Progenitor cell of endocrine pancreas (in vitro differentiated cells): ENCODE measurements at places on chromosomes 2 and 18. TPM values are rescaled to one million over a fixed set of nuclear protein-coding genes. Genes with fewer than 3 reads are reported as not detected.

DNMT3A gene
- total RNA-seq, result 166 and 168 TPM in 2 replicates

DNA sequence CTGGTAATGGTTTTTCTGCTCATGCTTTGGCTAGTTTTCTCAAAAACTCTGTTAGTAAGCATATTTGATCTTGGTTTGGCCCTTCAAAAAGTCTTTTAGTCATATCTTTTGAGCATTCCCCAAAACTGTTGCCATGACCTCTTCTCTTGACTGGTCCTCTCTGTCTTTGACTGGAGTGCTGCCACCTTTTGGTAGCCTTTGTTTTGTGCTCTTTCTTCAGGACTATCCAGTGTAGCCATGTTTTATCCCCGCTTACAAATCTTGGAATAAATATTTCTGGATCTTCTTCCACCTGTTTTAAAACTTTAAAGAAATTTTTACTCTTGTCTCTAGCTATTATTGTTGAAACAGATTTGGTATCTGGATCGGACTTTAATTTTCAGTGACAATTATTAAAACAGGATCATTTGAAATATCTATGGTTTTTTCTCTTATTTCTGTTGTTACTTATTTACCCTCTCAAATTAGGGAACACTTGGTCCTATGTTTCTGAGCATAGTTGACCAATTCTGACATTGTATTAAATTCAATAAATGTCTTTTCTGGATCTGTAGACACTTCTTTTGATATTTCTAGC is 965 bp upstream of the ELOA2 start:
- H3K36me3 ChIP-seq, result peaks cover under 1% of the 10 kb centered on the region
- no peak overlapping the region for H3K4me3 ChIP-seq
- no peaks in the 10 kb centered on the region for H3K27me3 ChIP-seq
- no peaks in the 10 kb centered on the region for H3K4me1 ChIP-seq
- no peak for DNase-seq
- no peak overlapping the region for H3K27ac ChIP-seq

ZNF516 gene
- 106 and 108 TPM in 2 replicates for total RNA-seq

GRCh38 chr18:48023334-48024008 is 93.0 kb upstream of the SMAD2 start:
- H3K27me3 ChIP-seq, result peaks cover 38% of the 10 kb centered on the region
- no peaks in the 10 kb centered on the region for H3K4me1 ChIP-seq
- no peak overlapping the region for H3K27ac ChIP-seq
- H3K4me3 ChIP-seq, result no peak overlapping the region
- H3K36me3 ChIP-seq, result no peaks in the 10 kb centered on the region
- no peak for DNase-seq

CTIF gene
- 26.4 and 33.1 TPM in 2 replicates for total RNA-seq

- no peak overlapping the region for H3K4me3 ChIP-seq
- DNase-seq, result no peak
- H3K27ac ChIP-seq, result no peak overlapping the region
- H3K27me3 ChIP-seq, result no peaks in the 10 kb centered on the region
- H3K4me1 ChIP-seq, result peaks cover 23% of the 10 kb centered on the region
- no peaks in the 10 kb centered on the region for H3K36me3 ChIP-seq
These were observed 326.5 kb downstream of the SATB2 start for GRCh38 chr2:199131136-199131655.

DNA sequence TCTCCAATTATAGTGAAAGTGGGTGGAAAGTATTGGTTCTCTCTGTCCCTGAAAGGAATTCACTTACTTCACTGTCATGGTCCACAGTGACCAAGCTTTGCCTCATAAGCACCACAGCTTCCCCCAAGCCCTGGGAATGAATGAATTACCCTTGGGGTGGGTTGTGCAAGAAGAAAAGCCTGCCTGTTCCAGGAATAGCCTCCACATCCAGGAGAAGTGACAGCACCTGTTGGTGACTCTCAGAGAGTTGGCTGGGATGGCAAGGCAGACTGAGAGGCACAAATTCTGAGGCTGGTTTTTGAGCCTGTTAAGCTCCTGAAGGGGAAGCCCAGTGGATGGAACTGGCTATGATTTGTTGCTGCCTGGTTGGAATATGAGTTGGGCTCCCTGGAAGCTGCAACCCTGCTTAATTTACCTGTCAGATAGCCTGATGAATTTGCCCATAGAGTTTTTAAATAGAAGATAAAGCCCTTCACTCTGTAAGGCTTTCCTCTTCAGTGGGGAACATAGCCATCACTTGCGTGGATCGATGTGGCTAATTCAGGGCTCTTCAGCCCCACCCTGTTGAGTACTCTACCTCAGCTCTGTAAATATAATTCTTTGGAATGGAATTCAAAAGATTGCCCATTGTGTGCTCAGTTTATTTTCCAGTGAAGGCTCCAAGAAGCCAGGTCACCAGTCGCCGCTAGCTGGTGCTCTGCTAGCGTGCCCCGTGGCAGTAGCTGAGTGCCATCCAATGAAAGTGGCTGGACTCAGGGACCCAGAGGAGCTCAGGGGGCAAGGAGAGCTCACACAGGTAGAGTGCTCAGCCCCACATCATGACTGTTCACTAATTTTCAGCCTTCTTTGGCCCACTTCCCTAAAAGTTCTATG is 479.3 kb downstream of the IRS1 start:
- no peak for DNase-seq
- H3K4me3 ChIP-seq, result no peak overlapping the region
- no peak overlapping the region for H3K27ac ChIP-seq
- H3K27me3 ChIP-seq, result no peaks in the 10 kb centered on the region
- H3K36me3 ChIP-seq, result no peaks in the 10 kb centered on the region
- no peaks in the 10 kb centered on the region for H3K4me1 ChIP-seq
